ENCODE measurements at places on chromosomes 16 and 17. TPM values are rescaled to one million over a fixed set of nuclear protein-coding genes. Genes with fewer than 3 reads are reported as not detected.

Gene RPH3AL
- 6.8 TPM for total RNA-seq

Gene KRTAP16-1
- not detected for total RNA-seq

Gene CPHXL2
- not detected for total RNA-seq

Gene CLEC19A
- not detected for total RNA-seq

Gene DHODH
- total RNA-seq: 6.2 TPM

Gene LPO
- total RNA-seq: not detected

Gene TBC1D3H
- not detected for total RNA-seq

Gene ITFG1
- 43.9 TPM for total RNA-seq

Gene PPP1R1B
- not detected for total RNA-seq

Gene OR1A1
- total RNA-seq: not detected

All from epithelial cell of umbilical artery (primary cell).